SW480 (cell line): ENCODE measurements at places on chromosomes 12 and 14.

DNA sequence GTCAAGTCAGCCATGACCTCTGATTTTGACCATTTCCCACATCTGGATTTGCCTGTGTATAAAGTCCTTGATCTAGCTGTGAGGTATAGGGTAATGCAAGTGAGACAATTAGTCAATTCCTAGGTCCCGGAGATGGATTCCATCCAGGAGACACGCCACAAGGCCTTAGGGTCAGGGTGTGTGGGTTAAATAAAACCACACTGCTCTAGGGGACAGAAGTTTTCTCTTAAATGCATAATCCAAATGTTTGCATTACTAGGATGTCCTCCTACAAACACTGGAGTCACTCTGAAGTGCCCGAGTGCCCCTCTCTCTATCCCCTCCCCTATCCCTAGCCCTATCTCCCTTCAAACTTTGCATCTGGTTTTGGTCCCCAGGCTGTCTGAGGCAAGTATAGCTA lies 26.8 kb downstream of the LRIG3 start:
- no peak for DNase-seq

- no peak for DNase-seq
Measured at GRCh38 chr12:106204312-106204711, 43.5 kb downstream of the CKAP4 start.

DNA sequence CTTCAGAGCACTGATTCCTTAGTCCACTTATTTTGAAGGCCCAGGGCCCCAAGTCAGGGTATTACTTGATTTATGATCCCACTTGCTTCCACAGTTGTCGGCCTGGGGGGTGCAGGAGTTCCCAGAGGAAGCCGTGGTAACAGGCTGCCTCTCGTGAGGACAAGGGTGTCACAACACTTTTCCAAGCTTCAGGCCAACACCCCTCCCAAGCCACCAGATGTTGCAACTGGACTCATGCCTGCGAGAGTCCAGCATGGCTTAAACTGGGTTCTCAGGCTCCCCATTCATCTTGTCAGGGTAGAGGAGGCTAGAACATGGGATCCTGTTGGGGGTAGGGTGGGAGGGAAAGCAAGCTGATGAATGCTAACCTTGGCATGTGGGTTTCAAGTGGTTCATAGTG lies 56.1 kb downstream of the BMP4 start:
- DNase-seq = no peak

- no peak for DNase-seq
Measured at GRCh38 chr12:111428081-111428727, 22.5 kb downstream of the SH2B3 start.

GRCh38 chr14:61196792-61197191 lies 84.3 kb downstream of the TMEM30B start:
- peak; percentile 29 for DNase-seq

GRCh38 chr12:55742719-55743405 lies at the start of gene GDF11:
Gene GDF11 (plus strand): TSS chr12:55743122. CDS start chr12:55743317, 195 bp downstream.
- DNase-seq = peak; percentile 64

DNA sequence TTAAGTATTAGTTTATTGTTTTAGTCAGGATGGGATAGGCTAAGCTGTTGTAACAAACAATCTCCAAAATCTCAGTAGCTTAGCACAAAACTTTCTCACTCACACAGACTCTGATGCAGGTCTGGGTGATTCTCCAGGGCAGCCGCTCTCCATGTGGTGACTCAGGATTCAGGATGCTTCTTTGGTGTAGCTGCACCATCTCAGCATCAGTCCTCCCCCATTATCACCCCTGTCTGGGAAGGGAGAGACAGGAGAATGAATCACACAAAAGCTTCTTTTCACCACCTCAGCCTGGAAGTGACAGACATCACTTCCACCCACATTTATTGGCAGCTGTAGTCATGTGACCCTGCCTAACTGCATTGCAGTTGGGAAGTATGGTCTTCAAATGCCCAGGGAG lies 142.3 kb downstream of the DICER1 start:
- DNase-seq = no peak

- DNase-seq = peak; percentile 11
Measured at GRCh38 chr12:40727774-40728483, 35.7 kb downstream of the CNTN1 start.

- DNase-seq = no peak
Measured at GRCh38 chr12:43108656-43109055, 443.3 kb downstream of the ADAMTS20 start.

DNA sequence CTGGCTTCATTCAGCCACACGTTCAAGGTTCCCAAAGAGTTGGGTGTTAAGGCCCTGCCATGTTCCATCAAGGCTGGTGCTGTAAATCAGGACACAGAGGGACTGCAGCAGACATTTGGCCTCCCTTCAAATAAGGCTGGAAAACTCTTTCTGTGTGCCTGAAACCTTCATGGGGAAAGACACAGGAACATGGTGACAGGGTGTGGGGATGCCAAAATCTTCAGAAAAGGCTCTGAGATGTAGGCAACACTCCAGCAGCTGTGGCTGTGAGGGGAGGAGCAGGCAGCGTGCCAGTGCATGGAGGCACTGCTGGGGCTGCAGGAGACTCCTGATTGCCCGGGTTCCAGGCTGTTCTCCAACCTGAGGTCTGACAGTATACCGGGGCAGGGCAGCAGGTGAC lies 15.0 kb downstream of the POMT2 start:
- no peak for DNase-seq

GRCh38 chr14:33692762-33693161 lies 258.1 kb downstream of the EGLN3 start:
- DNase-seq = no peak

GRCh38 chr12:89497005-89497404 lies 27.6 kb downstream of the GALNT4 start:
- DNase-seq = no peak

- DNase-seq = no peak
Measured at GRCh38 chr14:104291123-104292000, 153.0 kb downstream of the KIF26A start.

- no peak for DNase-seq
Measured at GRCh38 chr12:94980577-94980976, 22.9 kb downstream of the NDUFA12 start.

DNA sequence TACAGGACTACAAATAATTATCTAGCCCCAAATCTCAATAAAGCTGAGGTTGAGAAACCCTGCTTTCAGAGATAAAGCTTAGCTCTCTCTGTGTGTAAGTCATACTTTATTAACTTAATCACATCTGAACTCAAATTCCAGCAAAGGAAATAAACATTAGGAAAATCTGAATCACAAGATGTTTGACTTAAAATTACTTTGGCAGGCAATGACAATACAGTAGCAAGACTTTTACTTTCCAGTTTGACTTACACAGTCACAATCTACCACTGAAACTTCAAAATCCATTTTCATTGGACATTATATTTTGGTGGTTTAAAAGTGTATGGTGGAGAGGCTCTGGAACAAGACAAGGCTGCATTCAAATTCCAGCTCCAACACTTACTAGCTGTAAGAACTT lies 11.4 kb downstream of the TMEM116 start:
- no peak for DNase-seq

GRCh38 chr14:64178814-64179213 lies 115.4 kb downstream of the ESR2 start:
- DNase-seq = no peak

DNA sequence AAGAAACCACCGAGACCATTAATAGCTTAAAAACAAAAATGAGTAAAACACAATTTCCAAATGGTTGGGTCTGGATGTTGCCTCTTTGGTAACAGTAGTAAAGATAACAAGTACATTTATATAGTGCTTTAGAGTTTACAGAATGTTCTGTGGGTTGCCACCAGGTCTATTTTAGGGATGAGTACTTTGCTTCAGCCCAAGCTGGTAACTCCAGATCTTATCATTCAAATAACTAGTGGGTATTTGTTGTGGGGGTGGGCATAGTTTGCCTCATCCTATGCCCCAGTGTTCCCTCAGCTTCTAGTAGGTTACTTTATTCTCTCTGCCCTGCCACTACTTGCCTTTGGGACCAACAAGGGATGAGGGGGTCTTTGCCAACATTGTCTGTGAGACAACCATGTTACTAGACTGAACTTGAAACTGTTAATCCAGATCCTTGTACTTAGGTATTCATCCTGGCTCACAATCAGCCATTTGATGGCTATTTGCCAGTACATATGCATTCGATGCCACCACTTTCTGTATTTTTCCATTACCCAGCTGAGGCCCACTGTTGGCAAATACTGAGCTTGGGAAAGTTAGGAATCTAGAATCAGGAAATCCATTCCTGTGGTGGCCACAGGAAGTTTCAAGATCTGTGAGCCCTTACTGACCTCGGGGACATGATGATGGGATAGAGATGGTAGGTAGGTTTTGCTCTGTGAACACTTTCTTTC lies 17.6 kb upstream of the AKAP6 start:
- DNase-seq = peak; percentile 8

- DNase-seq = peak; percentile 22
Measured at GRCh38 chr14:74941676-74942097, 13.7 kb downstream of the PGF start.

- peak; percentile 75 for DNase-seq
Measured at GRCh38 chr12:110744601-110745264, 2.0 kb upstream of the PPP1CC start.

DNA sequence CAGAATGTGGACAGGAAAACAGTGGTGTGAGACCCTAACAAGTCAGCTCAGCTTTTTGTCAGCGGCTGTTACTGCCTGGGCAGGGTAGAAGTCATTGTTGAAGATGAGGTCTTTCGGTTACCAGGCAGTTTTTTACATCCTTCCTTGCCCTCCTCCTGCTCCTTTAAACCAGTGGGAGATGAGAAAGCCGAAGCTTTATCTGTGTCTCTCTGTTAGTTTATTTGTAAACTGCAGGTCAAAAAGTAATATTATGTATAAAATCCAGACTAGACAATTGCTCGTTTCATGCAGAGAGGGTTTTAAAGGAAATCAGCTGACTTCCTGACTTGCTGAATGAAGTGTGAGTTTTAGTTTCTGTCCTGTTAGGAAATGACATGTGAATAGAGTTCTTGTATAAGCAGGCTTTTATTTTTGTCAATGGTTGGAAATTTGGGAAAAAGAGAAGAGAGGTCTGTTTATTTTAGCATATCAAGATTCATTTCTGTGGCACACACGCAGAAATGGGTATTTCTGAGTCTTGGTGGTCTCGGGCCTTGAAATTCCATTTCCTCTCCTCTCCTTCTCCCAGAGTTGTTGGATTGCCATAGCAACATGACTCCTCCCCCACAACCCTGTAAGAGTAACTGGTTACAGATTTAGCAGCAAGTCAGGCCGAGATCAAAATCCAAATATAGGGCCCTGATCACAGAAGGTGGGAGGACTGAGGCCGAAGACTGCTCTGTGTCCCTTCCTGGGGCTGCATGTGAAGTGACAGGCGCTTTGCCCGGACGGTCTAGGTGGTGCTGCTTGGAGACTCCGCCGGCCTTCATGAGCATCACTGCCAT lies 60.8 kb downstream of the SAMD4A start:
- DNase-seq = no peak

GRCh38 chr12:78402366-78403134 lies 462.0 kb upstream of the SYT1 start:
- DNase-seq = no peak

- no peak for DNase-seq
Measured at GRCh38 chr14:98304574-98304973, 967.4 kb downstream of the BCL11B start.

GRCh38 chr12:80493466-80493865 lies 49.4 kb downstream of the PTPRQ start:
- DNase-seq = no peak

DNA sequence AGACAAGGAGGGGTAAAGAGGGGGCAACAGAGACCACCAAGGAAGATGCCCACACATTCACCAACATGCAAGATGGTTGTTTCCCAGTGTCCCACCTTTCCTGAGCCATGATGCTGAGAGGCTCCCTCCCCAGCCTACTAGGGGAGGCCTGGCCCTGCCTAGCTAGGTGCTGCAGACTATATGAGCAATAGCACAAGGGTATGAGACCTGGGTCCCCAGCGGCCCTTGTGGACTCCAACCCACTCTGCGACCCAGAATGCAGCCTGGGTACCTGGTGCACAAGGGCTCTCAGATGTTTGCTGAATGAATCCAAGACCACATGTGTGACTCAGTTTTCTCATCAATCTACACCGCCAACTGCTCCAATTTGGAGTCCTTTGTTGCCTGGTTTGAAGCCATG lies 13.9 kb downstream of the TGFB3 start:
- DNase-seq = no peak

DNA sequence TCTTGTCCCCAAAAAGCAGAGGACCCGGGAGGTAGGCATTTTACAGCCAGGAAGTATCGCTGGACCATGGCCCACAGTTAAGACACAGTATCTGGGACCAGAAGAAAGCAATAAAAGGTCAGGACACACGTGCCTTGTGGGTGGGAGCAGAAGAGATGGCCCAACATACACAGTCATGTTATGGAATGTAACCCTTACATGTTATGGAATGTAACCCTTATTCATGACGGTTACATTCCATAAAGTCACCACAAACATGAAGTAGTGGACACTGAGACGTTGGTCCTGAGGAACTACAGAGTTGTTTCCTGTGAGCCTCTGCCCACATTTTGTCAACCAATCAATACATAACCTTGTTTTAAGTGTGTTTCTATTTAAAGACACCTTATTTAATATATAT lies 285.6 kb upstream of the FKBP4 start:
- no peak for DNase-seq

- DNase-seq = no peak
Measured at GRCh38 chr14:75946785-75947184, 35.0 kb downstream of the TGFB3 start.
